ENCODE measurements at places on chromosomes 4 and X.

GRCh38 chr4:99790796-99791617 is 25.6 kb upstream of the DAPP1 start:
- DNase-seq = no peak

DNA sequence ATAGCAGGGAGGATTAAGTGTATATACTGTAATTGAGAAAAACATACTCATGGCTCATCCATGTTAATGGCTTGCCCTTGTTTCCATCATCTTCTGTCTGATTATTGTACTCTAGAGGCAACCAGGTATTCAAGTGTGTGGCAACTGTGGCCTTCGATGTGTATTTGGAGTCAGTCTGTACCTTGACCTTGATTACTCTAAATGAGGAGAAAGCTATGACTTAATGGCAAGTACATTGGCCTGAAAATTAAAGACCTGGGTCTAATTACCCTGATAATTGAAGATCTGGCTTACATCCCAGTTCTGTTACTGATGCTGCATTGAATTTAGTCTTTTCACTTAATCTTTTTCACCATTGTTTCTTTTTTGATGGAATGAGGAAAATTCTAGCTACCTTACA is 409.2 kb downstream of the CCSER1 start:
- no peak for DNase-seq

GRCh38 chr4:130820448-130820847 is 1724.5 kb downstream of the C4orf33 start:
- DNase-seq = no peak

- DNase-seq = no peak
These were observed 407.6 kb downstream of the ANKRD50 start for GRCh38 chr4:124304941-124305340.

DNA sequence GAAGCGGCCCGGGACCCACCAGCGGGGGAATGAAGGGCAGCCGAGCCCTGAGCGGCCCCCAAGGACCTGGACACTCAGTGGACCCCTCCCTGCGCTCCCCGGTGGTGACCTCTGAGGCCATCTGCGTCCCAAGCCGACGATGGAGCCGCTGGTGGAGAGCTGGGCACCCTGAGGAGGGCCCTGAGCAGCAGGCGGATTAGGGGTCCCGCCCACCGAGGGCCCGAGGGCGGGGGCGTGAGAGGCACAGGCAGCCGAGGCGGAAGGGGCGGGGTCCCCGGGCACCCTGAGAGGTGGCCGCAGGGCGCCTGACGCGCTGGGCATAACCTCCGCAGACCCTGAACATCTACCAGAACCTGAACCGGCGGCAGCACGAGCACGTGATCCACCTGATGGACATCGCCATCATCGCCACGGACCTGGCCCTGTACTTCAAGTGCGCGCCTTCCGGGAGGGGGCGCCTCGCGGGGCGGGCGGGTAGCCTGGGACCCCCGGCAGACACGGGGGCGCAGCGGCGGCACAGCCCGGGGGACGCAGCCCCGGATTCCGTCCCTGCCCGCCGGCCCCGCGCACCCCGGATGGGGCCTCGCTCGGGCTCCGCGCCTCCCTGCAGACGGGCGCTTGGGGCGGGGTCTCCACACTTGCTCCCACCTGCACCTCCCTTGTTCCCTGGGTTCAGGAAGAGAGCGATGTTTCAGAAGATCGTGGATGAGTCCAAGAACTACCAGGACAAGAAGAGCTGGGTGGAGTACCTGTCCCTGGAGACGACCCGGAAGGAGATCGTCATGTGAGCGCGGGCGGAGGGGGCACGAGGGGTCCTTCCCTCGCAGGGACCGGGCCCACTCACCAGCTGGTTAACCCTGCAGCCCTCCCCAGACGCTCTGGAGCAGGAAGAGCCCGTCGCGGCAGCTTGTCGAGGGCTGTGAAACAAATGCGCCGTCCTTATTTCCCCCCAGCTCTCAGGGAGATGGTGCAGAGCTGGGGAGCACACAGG is 10.3 kb downstream of the ATP5ME start:
- peak; percentile 68 for DNase-seq

GRCh38 chrX:5936438-5936837 is 292.2 kb downstream of the NLGN4X start:
- DNase-seq = no peak

DNA sequence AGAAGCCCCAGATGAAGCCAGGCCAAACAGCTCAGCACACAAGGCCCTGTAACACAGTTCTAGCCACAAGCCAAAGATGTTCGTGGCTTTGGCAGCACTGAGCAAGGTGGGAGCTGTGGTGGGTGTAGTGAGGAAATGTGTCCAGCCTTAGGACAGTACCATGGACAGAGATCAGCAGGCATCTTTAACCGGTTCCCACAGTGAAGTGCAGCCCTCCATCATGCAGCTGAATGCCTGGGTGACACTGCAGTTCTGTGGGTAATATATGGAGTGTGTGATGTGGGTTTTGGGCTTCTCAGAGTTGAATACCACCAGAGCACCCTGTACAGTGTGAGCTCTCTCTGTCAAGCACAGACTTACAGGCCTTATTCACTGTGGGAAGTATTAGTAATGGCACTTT is 6.0 kb upstream of the NEXMIF start:
- DNase-seq = no peak

GRCh38 chr4:85745939-85746338 is 271.0 kb downstream of the ARHGAP24 start:
- DNase-seq = no peak

GRCh38 chr4:78171482-78171881 is 114.4 kb downstream of the FRAS1 start:
- DNase-seq = no peak

DNA sequence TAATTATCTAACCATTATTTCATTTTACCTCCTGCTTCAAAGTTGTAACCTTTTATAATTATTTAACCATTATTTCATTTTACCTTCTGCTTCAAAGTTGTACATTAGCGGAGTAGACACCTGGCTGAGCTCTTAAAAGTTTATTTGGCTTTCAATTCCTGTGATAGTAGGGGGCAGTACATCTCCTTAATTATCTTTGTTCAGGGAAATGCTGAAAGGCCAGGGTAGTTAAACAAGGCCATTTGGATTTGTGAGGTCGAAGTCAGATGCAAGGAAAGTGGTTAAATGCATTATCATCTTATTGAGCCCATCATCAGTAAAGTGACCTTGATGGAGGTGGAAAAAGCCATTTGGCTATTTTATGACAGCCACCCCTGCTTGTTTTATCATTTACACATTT is 210.6 kb downstream of the TENM3 start:
- no peak for DNase-seq

- no peak for DNase-seq
These were observed 272.9 kb downstream of the PPP1R2C start for GRCh38 chrX:42505016-42505415.

GRCh38 chrX:72137846-72138495 is 6.3 kb upstream of the RTL5 start:
- no peak for DNase-seq

DNA sequence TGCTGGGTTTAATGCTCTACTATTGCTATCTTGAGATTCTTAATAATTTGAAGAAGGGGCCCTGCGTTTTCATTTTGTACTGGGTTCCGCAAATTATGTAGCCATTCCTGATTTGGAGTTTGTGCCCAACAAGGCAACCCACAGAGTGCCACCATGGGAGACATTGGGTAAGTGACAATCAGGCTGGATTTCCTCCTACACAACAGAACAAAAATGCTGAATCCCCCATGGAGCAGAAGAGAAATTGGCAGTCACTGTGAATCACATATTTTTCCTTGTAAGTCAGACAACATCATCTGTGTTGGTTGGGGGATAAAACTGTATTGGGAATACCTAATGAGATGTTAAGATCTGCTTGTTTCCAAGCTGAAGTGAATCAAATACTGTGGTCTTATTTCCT is 80.9 kb downstream of the CNGA2 start:
- no peak for DNase-seq

- no peak for DNase-seq
These were observed 20.5 kb downstream of the MAEA start for GRCh38 chr4:1310031-1310795.

GRCh38 chrX:17377091-17377717 is 2.2 kb downstream of the NHS start:
- no peak for DNase-seq

DNA sequence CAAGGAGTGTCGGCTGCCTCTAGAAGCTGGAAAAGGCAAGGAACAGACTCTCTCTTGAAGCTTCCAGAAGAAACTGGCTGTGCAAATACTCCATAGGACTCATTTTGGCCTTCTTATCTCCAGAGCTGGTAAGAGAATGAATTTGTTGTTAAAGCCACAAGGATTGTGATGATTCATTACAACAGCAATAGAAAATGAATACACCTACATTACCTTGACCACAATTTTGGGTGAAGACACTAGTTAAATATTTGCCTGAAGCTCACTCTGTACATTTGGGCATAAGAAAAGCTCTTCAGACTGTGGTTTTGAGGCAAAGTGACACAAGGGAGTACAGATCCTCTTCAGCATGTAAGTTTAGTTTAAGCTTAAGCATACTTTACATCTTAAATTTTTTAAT is 134.5 kb upstream of the TLL1 start:
- DNase-seq = no peak

DNA sequence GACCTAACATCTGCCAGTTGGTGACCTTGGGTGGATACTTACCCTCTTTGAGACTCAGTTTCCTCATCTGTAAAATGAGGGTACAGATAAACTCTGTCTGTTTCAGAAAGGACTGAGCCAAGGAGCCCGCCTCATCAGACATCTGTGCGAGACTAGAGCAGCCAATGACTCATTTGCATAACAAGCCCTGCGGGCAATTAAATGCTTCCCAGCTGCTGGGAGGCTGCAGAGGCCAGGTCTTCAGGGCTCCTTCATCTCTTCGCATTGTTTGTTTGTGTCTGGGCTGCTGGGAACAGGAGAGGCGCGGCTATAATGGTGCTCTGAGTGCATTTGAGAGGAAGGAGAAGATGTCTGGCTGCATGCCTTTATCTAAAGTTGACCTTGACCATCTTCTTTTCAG is 85.0 kb downstream of the ADRA2C start:
- no peak for DNase-seq

DNA sequence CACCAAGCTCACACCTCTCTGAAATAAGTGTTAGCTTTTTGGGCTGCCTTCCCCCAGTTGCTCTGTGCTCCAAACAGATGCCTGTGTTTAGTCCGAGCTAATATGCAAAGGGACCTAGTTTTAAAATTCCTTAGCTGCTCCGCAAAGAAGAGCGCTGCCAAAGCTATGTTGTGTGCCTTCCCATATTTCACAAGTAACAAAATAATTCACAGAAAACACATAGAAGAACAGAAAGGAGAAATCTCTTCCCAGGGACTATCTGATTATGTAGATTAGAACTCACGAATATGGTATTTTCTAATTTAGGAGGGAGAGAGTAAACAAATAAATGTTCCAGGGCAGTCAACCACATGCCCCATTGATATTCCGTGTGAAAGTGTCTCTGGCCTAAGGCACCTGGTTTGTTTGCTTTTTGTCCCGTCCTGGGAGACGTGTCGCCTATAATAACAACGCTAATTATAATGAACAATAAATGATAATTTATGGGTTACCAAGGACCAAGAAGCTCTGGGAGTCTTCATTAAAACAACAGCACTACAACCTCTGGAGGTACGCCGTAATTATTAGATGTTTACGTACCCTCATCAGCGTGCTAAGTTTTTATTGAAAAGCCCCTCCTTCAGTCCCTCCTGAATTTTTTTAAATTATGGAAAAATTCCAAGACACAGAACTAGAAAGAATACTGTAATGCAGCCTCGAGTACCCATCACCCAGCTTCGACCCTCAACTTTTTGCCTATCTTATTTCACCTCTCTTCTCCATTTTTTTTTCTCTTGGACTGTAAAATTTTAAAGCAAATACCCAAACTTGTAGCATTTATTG is 1.2 kb upstream of the CCNG2 start:
- no peak for DNase-seq

DNA sequence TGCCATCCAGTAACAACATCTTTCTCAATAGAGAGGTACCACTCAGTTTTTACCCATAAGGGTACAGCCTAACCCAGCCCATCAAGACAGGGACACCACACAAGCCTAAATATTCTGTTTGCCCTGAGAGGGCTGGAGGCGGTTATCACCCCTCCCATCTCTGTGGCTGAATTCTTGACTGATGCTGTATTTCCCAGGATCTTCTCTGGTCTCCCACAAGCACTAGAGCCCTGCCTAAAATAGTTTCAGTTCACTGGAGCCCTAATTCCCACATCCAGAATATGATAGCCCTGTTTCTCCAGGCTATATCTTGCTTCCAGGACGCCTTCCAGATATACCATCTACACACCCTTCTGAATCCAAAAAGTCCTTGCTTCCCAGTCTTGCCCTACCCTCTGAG is 91.6 kb upstream of the NMU start:
- DNase-seq = no peak

GRCh38 chr4:3389233-3390215 is 52.2 kb upstream of the HGFAC start:
- no peak for DNase-seq

DNA sequence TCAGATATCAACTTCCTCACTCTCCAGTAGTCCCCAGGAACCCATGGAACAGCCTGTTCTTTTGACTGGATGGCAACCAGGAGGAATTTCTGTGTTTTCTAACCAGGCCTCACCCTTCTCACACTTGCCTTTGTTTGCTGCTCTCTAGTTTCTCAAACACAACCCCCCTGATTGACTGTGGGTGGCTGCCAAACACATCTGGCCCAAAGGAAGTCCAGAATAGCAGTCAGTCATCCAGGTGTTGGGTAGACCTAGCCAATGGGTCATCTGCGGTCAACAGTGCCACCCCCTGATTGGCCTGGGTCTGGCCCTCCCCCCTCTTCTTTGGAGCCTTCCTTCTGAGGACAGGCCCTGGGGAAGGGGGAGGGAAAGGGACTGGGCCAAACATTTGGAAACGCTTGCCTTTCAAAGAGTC is 53.7 kb downstream of the MSX1 start:
- DNase-seq = no peak

DNA sequence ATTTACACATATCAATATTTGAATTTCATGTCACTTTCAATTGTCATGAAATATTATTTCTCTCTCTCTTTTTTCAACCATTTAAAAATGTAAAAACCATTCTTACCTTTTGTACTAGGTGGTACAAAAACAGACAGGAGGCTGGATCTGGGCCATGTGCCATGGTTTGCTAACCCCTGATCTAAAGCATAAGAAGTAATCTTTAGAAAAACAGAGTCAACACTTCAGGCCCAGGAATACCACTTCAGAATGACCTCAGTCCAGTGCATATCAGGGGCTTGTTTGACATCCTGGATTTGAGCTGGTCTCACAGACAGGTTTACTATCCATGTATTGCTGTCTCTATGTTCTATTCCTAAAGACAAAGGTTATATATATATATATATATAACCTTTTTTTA is 102.5 kb downstream of the DCHS2 start:
- no peak for DNase-seq

- no peak for DNase-seq
These were observed 13.3 kb downstream of the VEGFC start for GRCh38 chr4:176779421-176779820.

GRCh38 chr4:185358959-185359358 is 36.8 kb downstream of the LRP2BP start:
- no peak for DNase-seq

DNA sequence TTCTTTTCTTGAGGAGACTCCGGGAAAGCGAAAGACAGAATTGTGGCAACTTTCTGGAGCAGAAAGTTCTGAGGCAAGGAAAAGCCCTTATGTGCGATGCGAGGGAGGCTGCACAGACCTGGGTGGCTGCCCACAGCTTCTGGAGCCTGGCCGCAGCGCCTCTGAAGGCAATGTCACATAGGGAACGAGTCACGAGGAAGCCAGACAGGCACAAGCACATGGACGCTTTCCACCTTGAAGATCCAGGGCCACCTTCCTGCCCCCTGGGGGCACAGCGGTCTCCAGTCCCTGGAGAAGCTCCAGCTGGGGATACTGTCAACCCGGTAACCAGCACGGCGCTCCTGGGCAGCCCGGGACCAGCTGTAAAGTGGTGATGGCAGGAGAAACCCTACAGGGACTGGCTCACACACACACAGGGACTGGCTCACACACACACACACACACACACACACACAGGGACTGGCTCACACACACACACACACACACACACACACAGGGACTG is 69.8 kb downstream of the MTNR1A start:
- DNase-seq = no peak
